ENCODE measurements at places on chromosomes 11 and 22.

- no peak for DNase-seq
Observed at GRCh38 chr11:76086743-76087635, 119.3 kb downstream of the WNT11 start.

- no peak for DNase-seq
Observed at GRCh38 chr11:70448983-70449567, 50.7 kb downstream of the CTTN start.

- no peak for DNase-seq
Observed at GRCh38 chr22:30104501-30105156, 24.4 kb downstream of the HORMAD2 start.

DNA sequence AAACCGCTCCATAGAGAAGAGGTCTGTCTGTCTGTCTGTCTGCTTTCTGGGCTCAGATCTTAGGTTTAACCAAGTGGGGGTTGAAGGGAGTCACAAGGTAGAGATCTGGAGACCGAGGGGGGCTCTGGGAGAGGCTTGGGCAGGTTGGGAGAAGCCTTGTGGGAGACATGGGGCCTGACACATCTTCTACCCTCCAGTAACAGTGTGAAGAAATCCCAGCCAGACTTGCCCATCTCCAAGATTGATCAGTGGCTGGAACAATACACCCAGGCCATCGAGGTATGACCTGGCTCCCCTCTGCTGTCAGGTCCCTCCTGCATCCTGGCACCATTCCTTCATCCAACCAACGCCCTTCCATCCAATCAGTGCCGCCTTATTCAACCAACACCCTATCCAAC is 7.4 kb downstream of the PRR33 start:
- no peak for DNase-seq

DNA sequence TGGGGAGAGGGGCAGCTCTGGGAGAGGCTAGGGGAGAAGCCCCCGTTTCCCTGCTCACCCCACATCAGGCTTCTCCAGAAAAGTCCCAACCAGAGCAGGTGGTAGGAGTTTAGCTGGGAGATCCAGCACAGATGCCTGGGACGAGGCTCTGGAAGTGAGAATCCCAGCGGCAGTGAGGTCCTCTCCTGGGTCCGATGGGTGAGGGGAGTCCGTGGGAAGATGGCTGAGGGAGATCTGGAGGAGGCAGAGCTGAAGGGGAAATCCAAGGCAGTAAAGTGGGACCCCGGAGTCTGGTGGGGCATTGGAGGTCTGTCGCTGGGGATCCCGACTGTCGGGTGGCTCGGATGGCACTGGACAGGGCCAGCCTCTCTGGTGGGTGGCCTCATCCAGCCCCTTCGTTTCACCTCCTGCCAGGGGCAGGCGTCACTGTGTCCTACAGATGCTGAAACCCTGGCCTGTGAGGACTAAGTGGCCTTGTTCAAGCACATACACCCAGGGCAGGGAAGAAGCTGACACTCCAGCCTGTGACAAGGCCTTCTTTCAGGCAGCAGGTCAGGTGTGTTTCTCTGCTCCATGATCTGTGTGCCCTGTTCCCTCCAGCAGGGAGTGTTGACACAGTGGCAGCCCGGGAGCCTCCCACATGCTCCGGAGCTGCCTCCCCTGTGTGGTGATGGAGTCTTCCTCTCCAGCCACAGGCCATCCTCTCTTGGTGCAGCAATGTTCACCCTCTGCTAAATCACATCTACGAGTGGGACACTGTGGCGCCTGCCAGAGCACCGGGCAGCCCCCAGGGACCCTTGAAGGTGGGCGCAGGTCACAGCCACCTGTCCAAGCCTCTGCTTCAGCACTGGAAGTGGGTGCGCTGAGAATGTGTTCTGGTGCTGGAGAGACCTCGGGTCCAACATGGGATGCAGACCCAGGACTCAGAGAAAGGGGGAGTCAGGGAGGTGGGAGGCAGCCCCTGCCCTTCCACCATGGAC is 850.8 kb downstream of the BRD1 start:
- no peak for DNase-seq

GRCh38 chr11:32107647-32108046 is 16.8 kb downstream of the RCN1 start:
- no peak for DNase-seq

GRCh38 chr11:67468056-67468455 is 995 bp downstream of the TMEM134 start:
- peak; percentile 43 for DNase-seq

- DNase-seq: peak; percentile 15
Observed at GRCh38 chr11:65560555-65561418, 2.6 kb upstream of the LTBP3 start.

DNA sequence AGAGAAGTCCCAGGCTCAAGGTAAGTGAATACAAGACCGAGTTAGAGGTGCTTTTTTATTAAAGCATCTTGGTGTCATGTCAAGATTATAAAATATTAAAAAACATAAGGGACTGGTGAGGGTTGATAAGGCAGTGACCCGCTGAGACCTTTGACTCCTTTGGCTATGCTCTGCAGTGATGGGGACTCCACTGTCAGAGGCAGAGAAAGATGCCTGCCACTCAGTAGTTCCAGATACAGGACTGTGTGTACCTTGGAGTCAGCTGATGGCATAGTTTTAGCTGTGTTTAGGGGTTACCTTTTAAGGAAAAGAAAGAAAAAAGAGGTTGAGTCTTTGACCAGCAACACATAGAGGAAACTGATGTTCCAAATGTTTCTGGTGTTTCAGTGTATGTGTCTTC is 40.8 kb downstream of the SHISA8 start:
- no peak for DNase-seq

DNA sequence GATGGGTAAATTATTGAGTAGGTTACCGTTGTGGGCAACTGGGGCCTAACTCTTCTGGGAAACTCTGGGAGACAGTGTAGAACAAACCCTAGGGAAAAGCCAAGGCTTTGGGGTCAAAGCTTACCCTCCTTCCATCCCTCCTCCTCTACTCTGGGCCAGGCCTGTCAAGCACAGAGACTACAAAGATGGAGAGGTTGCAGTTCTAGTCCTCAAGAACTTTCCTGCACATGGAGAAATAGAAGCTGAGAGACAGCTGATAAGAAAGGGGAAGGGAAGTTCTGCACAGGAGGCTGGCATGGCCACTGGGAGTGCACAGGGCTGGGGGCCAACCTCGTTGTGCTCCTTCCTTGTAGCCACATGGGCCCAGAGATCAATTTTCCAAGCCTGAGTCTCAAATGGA is 67.2 kb upstream of the ALX4 start:
- DNase-seq: no peak

DNA sequence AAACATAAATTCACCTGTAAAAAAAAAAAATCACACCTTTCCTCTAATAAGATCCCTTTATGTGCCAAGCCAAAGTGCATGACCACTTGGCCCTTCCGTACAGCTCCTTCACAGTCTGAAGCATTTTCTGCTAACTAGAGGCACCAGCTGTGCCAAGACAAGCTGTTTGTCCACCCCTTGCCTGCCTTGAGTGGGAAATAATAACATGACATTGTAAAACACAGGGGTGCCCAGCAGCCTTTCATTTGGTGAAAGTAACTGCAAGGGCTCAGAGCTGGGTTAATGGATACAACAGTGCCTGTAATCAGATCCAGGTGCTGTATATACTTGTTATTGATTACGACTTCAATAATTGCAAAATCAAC is 59.2 kb downstream of the DDIAS start:
- DNase-seq: no peak

- no peak for DNase-seq
Observed at GRCh38 chr11:75779960-75780359, 11.4 kb downstream of the DGAT2 start.

DNA sequence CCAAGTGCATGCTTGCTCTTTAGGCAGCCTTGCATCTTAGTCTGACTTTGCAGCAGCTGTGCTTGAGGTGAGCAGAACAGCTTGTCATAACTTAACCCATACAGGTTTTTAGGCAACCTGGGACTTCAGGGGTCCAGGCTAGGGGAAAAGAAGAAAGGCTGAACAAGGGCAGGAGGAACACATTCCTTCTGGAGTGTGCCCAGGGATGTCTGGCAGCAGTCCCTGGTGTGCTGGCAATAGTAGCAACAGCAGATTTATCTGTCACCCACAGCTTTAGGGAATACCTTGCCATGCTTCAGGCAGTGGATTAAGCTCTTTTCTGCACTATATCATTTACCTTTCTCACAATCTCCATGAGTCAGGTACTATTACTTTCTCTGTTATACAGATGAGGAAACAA is 513.0 kb downstream of the RAB38 start:
- no peak for DNase-seq

DNA sequence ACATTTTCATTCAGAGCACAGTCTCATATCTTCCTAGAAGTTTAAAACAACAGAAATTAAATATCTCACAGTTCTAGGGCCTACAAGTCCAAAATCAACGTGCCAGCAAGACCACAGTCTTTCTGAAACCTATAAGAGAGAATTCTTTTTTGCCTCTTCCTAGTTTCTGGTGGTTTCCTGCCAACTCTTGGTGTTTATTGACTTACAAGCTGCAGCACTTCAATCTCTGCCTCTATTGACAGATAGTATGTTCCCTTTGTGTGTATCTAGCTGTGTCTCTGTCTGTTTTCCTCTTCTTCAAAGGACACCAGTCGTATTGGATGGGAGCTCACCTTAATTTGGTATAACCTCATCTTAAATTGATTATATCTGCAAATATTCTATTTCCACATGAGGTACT is 347.5 kb downstream of the DCDC1 start:
- DNase-seq: no peak

DNA sequence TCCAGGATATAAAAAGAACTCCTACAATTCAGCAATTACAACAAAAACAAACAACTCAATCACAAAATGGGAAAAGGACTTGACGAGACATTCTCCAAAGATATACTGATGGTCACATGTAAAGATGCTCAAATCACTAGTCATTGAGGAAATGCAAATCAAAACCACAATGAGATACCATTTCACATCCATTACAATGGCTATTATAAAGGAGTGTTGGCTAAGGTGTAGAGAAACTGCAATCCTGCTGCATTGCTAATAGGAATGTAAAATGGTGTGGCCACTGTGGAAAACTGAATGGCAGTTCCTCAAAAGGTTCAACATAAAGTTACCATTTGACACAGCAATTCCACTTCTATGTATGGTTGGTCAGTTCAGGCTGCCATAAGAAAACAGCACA is 11.8 kb upstream of the TBCEL start:
- no peak for DNase-seq

DNA sequence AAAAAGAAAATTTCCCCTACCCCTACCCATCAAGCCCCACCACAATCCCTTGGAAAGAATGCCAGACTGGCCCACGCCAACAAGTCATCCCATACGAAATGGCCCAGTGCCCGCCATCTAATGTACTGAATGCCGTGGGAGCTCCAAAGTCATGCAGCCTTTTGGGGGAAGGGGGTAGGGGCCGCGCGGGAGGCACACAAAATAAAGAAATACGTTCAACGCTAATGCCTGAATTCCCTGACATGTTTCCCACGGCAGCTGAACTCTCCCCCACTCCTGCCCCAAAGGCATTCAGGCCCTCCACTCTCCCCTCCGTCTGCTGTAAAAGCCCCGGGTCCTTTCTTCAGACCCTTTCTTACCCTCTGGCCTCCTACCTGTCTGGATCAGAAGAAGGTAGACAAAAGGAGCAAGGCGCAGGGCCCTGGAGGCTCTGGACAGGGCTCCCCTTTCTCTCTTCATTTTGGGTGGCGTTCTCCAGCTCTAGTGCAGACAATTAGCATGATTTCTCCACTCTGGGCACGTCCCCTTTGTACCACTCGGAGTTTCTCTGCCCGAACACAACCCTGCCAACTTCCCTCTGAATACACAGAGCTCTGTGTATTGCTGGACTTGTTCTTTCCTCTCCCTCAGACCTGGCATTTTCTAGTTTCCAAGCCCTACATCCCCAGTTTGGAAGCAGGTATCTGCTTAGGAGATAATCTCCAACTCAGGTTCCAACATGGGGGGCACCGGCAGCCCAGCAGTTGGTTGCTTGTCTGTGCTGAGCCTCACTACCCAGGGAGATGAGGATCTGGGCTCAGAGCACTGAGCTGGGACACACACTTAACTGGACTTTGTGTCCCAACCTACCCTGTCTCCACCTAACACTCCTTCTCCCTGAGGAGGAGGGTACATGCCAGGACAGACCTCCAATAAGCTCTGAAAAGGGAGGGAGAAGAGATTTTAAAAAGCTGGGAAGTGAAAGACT is at the start of gene HEPACAM:
Gene HEPACAM (minus strand): TSS at position 500 of the 967 bp plus-strand sequence. CDS start 41 bp downstream, at position 459.
- DNase-seq: no peak

DNA sequence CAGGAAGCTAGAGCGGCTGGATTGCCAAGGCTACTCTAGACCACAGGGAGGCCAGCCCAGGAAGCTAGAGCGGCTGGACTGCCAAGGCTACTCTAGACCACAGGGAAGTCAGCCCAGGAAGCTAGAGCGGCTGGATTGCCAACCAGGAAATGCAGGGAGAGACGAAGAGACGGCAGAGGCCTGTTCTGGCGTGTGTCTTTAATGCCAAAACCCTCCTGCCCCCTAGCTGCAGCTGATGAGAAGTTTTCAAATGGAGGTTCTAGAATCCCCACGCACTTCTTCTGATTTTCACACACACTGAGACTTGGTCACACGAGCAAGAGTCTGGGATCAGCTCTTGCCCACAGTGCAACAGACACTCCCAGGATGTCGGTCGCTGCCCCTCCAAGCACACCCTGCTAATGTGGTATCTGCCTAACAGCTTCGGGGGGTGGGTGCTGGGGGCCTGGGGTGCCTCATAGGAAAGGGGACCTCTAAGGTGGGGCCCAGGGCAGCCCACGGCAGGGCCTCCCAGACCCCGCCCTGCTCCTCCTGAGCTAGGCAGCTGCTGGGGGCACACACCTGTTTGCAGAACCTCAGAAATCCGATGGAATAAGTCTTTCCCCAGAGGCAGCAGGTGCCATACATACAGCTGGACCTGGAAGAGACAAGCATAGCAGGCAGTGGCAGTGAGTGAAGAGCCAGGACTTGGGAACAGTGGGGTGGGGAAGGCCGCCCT is 28.5 kb downstream of the MAFF start:
- DNase-seq: peak; percentile 4
